Activated gamma-delta T cell (primary cell): ENCODE measurements at places on chromosomes 3 and 15.

DNA sequence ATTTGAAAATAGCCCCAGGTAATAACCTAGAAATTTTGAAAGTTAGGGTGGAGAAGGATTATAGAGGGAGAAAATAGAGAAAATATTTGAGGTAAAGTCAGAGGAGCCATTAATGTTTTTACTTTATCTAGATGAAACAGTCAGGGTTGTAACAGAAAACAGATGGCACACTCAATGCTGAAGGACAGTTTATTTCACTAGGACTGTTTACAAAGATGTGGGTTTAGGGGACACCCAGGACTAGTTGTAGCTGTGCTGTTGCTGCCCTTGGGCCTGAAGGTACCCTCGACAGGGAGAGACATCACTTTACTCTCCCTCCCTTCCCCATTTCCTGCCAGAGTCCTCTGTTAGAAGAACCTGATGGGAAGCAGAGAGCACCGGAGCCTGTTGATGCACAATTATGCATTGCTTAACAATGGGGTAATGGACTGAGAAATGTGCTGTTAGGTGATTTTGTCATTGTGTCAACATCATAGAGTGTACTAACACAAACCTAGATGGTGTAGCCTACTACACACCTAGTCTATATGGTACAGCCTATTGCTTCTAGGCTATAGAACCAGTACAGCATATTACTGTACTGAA, 103.8 kb downstream of the GALK2 start:
- DNase-seq, result no peak

DNA sequence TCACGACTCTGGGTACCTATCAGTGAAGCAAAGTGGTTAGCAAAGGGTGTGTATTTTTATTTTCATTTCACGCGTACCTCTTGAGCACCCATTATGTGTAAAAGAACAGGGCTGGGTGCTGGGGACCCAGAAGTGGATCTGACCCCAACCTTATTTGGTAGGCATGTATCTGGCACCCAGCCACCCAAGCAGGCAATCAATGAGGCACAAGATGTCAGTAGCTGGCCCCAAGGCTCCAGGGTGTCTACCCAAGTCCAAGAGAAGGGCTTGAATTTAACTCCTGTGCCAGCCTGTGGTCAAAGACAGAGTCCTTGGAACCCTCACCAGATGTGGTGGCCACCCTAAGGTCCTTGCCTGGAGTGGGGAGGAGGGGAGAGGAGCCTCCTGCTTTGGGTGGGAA, 5.7 kb downstream of the PLEKHO2 start:
- DNase-seq, result no peak

DNA sequence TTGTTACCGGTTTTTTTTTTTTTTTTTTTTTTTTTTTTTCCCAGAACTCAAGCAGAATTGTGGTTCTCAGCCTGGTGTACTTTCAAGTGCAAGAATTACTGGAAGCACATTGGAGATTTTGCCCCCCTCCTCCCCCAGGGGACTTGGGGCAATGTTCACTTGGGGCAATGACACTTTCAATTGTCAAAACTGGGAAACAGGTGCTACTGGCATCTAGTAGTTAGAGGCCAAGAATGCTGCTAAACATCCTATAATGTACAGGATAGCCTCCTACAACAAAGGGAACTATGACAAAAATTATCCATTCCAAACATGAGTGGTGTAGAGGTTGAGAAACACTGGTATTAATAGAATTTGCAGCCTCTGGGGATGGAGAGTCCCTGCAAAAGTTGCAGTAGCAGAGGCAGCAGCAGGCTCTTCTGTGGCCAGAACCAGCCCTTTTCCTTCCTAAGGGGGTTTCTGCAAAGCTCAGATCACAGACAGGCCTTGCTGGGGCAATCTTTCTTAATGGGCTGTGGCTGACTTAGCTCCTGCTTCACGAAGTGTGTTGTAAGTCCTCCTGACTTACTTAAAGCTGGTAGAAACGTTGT, 144.3 kb upstream of the MRPS22 start:
- no peak for DNase-seq

DNA sequence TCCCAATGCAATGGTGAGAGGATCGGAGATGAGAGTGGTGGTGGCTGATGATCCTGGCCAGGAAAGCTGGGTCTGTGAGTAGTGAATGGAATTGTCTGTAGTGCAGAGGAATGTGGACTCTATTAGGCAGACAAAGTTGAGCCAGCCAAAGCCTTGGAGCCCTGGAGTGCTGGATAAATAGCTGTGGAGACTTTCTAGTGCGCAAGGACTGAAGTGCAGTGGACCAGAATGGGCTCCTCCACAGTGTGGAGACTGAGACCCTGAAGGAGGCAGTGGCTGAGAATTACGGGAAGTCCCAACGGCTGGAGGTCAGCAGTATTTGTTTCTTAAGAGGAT, 874 bp downstream of the ZNF662 start:
- DNase-seq, result no peak

DNA sequence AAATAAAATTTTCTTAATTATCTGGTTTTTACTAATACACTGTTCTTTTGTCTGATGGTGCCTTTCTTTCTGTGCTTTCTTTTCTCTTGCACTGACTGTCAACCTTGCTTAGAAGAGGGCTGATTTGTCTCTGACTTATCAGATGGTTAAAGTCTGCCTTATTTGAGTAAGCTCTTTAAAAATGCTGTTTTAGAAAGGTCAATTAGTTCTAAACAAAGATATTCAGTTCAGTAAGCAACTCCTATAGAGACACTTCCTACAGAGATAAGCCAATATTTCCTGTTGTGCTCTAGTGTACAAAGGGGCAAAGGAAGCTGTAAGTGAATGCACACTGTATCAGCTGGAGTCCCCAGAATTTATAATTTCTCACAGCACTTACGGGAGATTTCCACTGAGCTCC, 153.4 kb upstream of the TSPAN3 start:
- DNase-seq, result no peak

- DNase-seq, result no peak
Observed at GRCh38 chr3:28252001-28252431, 10.6 kb downstream of the CMC1 start.
